ENCODE measurements at places on chromosomes 7 and 10. TPM values are rescaled to one million over a fixed set of nuclear protein-coding genes. Genes with fewer than 3 reads are reported as not detected.

DNA sequence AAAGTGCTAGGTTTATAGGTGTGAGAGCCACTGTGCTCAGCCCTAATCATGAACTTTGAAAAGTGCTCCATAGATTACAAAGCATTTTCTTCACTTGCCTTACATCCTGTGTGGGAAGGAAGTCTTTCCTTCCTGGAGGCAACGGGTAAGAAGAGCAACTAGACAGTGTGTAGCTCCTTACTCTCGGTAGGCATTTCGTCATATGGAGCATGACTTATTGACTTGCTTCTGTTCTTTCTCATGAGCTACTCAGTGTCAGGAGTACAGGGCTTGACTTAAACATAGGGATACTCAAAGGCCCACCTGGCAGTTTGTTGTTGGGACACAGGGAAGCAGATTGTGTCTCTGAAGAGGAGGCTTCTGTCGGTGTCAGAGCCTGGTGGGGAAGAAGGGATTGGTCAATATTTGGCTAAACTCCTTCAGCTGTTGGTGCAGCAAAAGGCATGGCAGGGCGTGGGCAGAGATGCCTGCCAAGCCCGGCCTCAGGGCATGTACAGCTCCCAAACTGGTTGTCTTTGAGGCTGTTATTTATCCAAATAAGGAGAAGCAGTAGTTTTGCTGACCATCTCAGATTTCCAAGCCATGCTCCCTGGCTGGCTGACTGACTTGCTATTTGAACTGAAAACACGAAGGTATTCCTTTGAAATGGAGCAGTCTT is 248.9 kb downstream of the KIAA1217 start:
- H3K4me3 ChIP-seq = no peak overlapping the region
- H3K36me3 ChIP-seq = no peaks in the 10 kb centered on the region
- H3K27me3 ChIP-seq = no peaks in the 10 kb centered on the region
- DNase-seq = no peak
- H3K27ac ChIP-seq = no peak overlapping the region

DNA sequence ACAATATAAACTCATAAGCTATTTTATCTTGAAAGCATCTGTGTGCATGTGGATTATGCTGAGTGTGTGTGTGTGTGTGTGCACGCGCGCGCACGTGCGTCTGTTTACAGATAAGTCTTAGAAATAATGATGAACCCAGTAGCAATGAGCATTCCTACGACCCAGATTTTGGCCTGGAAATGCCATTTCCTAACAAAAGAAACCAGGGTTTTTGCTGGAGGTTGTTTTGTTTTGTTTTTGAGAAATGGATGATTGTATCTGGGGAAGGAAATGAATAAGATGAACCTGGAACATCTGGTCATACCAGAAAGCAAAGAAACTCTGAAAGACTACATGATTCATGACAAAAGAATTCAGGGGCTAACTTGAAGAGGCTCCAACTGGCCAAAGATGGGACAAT is 22.1 kb upstream of the LMOD2 start:
- DNase-seq = no peak
- no peaks in the 10 kb centered on the region for H3K27me3 ChIP-seq
- H3K36me3 ChIP-seq = no peaks in the 10 kb centered on the region
- H3K4me3 ChIP-seq = no peak overlapping the region

DNA sequence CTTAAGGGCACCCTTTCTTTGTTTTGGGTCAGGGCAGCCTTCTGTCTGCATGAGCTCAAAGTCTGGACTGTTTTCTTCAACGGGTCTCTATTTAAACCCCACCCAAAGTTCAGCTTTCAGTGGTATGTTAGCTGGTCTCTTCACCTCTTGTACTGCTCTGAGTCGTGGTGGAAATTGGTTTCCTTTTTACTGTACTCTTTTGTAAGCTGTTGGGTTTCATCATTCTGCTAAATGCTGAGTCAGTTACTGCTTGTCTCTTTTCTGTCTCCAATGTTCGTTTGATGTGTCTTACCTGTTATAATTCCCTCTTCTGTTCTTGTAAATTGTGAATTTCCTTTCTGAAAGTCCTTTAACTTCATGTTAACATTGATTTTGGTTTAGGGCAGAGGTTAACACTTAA is 64.1 kb upstream of the MALRD1 start:
- H3K4me1 ChIP-seq = no peaks in the 10 kb centered on the region

DNA sequence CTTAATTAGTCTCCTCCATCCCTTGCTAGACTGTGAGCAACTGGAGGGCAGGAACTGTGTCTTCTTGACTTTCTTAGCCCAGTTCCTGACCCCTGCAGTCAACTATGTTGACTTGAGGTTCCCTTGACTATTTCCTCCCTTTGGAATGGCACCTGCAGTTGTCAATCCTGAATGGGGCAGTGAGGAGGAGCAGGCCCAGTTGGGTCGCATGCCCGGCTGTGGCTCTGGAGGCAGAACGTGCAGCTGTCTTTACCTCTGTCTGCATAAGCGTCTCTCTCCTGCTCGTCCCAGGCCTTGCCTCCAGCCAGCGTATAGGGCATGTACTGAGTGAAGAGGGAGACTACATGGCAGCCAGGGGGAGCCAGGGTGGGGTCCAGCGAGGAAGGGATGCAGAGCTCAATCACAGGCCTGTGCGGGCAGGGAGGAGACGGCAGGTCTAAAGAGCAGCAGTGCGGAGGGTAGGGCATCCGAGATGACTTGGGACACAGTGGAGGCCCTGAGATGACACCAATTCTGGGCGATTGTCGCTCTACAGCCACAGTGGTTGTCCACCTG is 26.8 kb downstream of the PYROXD2 start:
- no peak overlapping the region for H3K4me3 ChIP-seq
- DNase-seq = no peak
- H3K36me3 ChIP-seq = no peaks in the 10 kb centered on the region

GRCh38 chr10:126583552-126584200 is 86.8 kb downstream of the C10orf90 start:
- no peaks in the 10 kb centered on the region for H3K27me3 ChIP-seq
- no peaks in the 10 kb centered on the region for H3K4me1 ChIP-seq
- DNase-seq = no peak
- no peaks in the 10 kb centered on the region for H3K36me3 ChIP-seq

- H3K4me3 ChIP-seq = no peak overlapping the region
- no peak overlapping the region for H3K27ac ChIP-seq
- no peaks in the 10 kb centered on the region for H3K4me1 ChIP-seq
- H3K27me3 ChIP-seq = no peaks in the 10 kb centered on the region
- H3K36me3 ChIP-seq = no peaks in the 10 kb centered on the region
Measured at GRCh38 chr10:120741396-120741795, 109.8 kb upstream of the WDR11 start.

- no peak overlapping the region for H3K27ac ChIP-seq
- H3K36me3 ChIP-seq = no peaks in the 10 kb centered on the region
Measured at GRCh38 chr10:21441625-21442024, 83.9 kb downstream of the SKIDA1 start.

Gene VWA2
- 0.67 TPM for total RNA-seq

Gene CLDN4
- 22.1 TPM for total RNA-seq
